CD4-positive, alpha-beta T cell treated with Interleukin-17A for 1 hour (primary cell): ENCODE measurements at places on chromosomes 5 and 9.

GRCh38 chr5:14153932-14154731 lies 11.0 kb downstream of the TRIO start:
- DNase-seq: no peak

GRCh38 chr9:126440940-126441339 lies 114.3 kb downstream of the MVB12B start:
- DNase-seq: no peak

DNA sequence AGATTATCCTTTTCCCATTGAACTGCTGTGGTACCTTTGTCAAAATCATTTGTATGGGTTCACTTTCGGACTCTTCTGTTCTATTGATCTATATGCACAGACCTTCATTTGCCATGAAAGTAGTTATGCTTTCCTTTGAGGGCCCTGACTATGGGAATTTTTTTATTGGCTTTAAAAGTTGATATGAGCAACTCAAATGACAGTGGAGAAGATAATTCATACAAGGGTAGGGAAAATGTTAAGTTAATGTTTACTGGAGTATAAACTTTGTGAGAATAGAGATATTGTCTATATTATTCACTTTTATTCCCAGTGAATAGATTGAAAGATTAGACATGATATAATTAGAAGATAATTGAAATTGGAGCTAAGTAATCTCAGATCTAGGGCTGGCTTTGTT lies 94.8 kb downstream of the ATP10B start:
- no peak for DNase-seq

- peak; percentile 11 for DNase-seq
These were observed 59.1 kb upstream of the ZFAND5 start for GRCh38 chr9:72424131-72424530.

- no peak for DNase-seq
These were observed 10.1 kb upstream of the C1QTNF3 start for GRCh38 chr5:34053133-34053532.

GRCh38 chr9:36119476-36119875 lies 17.1 kb upstream of the GLIPR2 start:
- no peak for DNase-seq
